ENCODE measurements at places on chromosomes 11 and 22. TPM values are rescaled to one million over a fixed set of nuclear protein-coding genes. Genes with fewer than 3 reads are reported as not detected.

GRCh38 chr22:28791841-28792490 lies 8.4 kb downstream of the XBP1 start:
- no peak for DNase-seq

- no peak for DNase-seq
These were observed 264.2 kb downstream of the GRM5 start for GRCh38 chr11:88801484-88802123.

Gene RBM14
- total RNA-seq = 57.6 TPM

DNA sequence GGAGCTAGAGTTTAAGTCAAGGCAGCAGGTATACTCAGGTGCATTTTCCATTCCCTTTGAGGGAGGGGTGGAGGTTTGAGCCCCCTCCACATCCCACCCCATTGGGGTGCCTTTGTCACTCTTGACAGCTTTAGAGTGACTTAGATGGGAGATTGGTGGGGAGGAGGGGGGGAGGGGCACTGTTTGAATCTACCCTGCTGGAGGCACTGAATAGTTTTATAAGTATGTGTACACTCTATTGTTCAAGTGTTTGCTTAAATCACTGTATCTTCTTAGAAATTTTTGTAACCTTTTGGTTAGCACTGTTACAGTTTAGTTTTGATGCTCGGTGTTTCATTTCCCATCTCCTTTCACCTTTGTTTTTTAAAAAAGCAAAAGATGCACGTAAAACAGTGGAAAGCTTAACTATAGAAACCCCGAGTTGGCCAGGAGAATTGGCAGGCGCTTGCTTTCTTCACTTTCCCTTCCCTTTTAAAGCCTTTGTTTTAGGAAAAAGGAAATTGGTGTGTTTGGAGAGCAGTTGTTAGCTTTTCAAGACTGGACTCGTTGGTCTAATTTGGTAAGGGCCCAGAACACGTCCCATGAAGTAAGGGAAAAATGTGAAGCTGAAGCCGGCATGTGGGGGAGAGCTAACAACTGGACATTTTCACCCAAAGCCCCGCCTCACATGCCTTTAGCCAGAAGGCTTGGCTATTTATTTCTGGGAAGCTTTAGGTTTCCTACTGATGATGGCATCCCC lies 42.8 kb downstream of the TNRC6B start:
- peak; percentile 68 for DNase-seq

Gene CCDC34
- 12.6 TPM for total RNA-seq

Gene IFITM2
- 342 TPM for total RNA-seq

DNA sequence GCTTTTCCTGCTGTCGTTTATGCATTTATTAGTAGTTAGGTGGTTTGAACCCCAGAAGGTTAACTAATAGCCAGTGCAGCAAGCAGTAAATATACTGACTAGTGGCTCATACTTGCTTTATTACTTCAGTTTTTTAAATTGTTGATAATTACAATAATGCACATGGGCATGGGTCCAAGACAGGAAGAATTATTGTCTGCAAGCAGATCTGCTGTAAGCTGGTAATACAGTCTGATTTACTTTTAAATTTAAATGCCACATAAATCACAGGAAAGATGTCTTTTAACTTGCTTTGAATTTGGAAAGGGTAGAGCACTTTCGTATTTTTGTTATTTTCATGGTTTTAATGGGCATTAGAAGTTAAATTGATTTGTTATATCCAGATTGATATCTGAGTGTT lies 27.1 kb downstream of the APLP2 start:
- no peak for DNase-seq

Measured in foreskin keratinocyte (primary cell).